Pons (tissue), 1 donor: ENCODE measurements at places on chromosomes 5 and 9.

DNA sequence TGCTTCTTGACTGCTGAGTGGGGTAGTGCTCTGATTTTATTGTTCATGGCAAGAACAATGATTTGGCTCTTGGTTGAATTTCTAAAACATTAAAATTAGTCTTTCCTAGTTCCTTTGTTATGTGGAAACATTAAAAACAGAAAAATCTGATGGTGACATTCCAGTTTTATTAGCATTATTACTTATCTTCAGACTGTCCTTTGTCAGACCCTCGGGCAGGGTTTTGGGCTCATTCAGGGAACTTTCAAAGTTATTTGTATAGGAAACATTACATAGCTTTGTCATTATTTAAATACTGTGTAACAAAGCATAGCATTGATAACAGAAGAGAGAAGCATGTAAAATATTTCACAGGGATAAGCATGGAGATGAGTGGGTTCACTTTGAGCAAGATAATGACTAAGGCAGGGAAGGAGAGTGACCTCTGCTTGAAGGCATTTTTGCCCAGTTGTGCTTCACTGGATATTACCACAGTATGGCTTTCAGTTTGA is 119.9 kb downstream of the KDM4C start:
- DNase-seq = no peak

GRCh38 chr9:124754289-124754688 is 16.8 kb downstream of the NR6A1 start:
- no peak for DNase-seq

DNA sequence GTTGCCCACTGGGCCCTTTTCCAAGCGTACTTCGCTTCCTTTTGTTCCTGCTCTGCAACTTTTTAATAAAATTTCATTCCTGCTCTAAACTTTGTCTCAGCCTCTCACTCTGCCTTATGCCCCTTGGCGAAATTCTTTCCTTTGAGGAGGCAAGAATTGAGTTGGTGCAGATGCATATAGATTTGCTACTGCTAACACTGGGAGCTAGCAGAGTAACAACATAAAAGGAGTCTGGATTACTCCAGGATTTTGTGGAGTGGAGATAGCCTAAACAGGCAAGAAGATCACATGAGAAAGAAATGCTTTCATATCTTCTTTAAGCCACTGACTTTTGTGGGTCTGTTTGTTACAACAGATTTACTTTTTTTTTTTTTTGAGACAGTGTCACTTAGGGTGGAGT is 12.9 kb upstream of the RFESD start:
- DNase-seq = no peak

- DNase-seq = peak; percentile 37
Observed at GRCh38 chr5:42912184-42912798, 100.6 kb upstream of the SELENOP start.

DNA sequence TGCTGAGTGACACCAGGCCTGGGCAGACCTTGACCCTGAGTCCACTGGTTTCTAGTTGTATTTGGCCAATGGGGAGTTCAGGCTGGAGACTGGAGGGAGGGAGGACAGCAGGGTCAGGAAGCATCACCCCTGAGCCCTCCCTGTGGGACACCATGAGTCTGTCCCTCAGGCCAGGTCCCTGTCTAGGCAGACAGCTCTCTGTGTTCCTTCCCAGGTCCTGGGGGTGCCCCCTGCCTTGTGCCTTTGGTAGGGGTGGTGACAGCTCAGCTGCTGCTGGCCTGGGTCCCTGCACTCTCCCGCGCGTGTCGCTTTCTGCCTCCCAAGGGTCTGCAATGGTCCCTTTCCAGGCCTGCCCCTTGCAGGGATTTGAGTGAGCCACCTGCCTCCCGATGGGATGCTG is 125.5 kb downstream of the OLFM1 start:
- no peak for DNase-seq

DNA sequence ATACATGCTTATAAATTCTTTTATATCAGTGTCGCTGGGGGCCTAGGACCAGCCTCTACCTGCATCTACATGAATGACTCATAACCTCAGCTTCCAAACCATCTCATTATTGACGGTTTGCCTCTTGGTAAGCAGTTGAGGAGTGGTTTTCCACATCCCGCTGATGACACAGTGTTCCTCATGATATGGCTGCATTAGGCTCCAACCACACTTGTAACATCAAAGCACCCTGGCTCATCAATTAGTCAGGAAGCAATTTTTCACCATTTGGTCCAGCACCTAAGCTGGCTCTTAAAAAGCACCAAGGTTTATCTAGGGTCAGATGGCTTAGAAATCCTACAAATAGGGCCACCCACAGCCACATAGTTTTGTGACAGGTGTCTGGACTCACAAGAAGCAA is 402.4 kb downstream of the ARHGEF28 start:
- DNase-seq = no peak

GRCh38 chr5:143023411-143024096 is 253.4 kb downstream of the ARHGAP26 start:
- DNase-seq = peak; percentile 64

- DNase-seq = no peak
Observed at GRCh38 chr9:128257086-128257825, 18.6 kb downstream of the GOLGA2 start.

DNA sequence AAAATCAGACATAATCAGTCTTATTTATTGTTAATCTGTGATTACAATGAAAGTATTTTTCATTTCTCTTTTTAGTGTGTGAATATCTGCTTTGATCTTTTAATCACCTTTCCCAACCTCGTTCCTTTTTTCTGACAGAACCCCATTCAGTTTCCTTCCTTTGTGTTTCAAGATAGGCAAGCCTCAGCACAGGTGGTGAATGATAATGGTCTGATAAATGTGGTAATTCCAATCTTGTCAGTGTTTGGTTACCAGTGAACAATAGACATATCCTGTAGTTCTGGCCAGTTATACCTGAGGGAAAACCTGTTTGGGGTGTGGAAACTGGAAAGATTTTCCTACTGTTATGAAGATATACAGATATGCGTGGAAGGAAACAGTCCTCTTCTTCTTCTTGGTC is 13.5 kb downstream of the STX17 start:
- no peak for DNase-seq

- DNase-seq = no peak
Observed at GRCh38 chr5:175713930-175714329, 56.1 kb downstream of the HRH2 start.

DNA sequence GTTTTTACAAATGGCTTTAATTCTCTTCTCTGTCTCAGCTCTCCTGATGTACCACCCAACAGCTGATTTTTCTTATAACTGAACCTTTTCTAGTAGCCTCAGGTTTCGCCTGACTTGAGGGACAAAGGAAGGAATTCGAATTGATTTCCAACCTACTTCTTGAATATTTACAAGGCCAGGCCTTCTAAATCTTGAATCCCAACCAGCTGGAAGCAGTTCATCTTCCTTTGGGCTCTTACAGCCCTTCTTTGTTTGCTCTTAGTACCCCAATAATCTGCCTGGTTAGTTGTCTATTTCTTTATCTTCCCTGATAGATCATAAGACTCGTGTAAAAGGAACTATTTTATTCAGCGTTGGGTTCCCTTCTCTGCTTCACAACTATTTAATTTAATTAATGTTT is 95.9 kb downstream of the NLN start:
- peak; percentile 78 for DNase-seq

DNA sequence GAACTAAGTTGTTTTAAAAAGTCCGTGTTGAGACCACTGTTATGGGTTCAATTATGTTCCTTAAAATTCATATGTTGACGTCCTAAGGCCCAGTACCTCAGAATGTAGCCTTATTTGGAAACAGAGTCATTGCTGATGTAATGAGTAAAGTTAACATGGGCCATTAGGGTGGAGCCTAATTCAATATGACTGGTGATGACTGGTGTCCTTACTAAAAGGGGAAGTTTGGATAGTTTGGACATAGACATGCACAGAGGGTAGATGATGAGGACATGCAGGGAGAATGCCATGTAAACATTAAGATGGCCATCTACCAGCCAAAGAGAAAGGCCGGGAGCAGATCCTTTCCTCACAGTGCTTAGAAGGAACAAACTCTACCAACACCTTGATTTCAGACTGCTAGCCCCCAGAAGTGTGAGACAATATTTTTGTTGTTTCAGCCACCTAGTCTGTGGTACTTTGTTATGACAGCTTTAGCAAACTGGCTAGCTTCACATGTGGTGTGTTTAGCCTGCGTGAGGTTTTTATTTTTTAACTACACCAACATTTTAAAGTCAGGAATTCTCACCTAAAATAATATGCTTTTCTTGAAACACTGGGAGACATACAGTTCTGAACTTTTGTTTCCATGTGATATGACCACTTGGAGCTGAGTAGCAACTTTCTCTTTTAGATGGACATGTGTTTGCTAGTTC is 135.3 kb downstream of the YIPF5 start:
- DNase-seq = no peak

GRCh38 chr5:133783481-133783880 is 171.1 kb upstream of the FSTL4 start:
- no peak for DNase-seq

DNA sequence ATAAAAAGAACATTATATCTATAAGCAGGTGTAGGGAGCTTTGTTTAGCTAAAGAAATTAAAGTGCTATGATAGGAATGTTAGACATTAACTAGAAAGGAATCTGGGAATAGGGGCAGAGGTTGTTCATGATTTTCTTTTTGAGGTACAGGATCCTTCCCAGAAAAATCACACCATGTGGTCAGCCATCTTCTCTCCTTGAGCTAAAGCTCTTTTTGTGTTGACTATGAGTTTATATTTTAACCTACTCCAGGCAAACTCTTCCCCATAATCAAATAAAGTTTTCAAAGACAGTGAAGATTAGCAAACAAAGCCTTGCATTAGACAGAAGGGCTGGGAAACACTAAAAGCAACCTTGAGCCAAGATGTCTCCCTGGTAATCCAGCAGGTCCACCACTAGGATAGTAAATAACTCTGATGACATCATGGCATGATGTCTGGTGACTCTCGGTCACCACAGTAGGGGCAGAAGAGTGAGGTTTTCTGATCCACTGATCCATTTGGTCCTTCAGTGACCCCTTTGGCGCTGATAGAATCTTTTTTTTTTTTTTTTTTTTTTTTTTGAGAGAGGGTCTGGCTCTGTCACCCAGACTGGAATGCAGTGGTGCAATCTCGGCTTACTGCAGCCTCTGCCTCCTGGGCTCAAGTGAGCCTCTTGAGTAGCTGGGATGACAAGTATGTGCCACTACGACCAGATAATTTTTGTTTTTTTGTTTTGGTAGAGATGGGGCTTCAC is 30.6 kb upstream of the IL6ST start:
- DNase-seq = no peak

DNA sequence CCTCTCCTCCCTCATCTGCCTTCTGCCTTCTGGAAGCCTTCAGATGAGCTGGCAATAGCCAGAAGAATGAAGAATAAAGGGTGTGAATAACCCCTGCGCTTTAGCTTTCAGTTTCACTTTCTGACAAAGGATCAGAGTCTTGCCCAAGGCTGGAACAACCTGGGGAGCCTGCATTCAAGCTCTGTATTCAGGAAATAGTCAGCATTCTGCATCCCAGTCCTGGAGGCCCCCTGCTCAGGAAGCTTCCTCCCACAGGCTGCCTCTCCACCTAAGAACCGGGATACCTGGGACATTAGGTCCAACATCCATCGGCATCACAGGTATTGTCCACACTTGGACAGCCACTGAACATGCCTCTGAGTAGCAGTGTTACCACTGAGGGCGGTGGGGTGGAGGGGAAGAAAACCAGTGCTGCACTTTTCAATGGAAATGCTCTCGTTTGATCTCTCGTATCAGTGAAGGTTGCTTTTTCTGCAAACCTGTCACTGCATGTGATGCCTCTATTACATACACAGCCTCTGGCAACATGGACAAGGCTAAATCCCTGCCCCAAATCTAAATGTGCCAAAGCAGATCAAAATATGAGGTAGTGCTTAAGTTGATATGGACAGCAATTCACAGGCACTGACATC is 39.8 kb upstream of the ACO1 start:
- no peak for DNase-seq

DNA sequence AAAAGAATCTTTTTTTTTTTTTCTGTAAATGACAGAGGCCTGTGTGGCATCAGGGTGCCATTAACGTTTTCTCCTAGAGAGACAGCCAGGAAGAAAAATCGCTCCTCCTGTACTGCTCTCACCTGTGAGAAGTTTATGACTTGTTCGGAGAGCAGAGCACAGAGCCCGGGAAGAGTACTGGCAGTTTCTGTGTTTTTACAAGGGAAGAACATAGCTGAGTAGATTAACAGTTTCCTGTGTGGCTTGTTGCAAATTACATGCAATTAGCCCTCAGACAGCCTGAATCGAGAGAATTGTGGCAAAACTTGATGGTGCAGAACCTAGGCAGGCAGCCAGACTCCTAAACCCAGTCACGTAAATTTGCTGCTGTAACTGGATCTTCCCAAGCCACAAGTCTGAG is 32.1 kb downstream of the PRKACG start:
- no peak for DNase-seq

- no peak for DNase-seq
Observed at GRCh38 chr9:129879103-129879699, 43.9 kb downstream of the USP20 start.

DNA sequence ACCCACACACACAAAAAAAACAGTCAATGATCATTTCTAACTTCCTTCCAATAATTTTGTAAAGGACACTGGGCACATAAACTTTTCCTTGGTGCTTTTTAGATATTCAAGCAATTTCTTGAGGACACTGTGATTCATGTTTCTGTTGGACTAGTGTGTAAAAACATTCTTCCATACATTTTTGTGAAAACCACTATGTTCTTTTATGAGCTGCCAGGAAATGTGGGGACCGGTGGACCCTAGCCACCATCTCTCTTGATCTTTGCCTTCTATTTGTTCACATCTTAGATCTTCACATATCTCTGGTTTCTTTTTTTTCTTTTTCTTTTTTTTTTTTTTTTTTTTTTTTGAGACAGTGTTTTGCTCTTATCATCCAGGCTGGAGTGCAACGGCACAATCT is 287.4 kb downstream of the GLIS3 start:
- no peak for DNase-seq

GRCh38 chr9:26974927-26975326 is 18.7 kb downstream of the IFT74 start:
- no peak for DNase-seq

DNA sequence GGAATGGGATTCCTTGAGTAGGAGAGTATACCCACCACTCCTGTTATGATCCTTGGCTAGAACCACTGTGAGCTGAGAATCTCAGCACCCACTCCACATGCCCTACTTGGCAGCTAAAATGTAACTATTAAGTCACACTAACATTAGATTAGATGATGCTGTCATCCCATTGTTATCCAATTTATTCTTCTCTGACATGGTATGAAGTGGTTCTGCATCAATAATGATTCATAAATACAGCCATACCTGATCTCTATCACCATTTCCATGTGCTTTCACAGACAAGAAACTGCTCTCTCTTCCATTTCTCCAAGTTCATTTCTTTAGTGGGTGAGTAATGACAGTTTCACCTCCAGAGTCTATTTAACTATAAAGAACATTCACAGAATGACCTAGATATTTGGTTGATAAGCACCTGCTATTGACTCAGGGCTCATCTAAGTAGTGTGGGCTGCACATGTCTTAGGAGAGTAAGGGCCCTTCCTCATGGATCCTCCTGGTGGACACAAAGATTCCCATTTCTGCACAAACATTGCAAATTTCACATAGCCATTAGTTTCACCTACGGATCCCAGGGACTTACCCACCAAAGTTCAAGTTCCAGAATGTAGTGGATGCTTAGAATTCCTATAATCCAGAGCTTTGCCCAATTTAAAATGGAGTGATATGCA is 187.9 kb downstream of the EBF1 start:
- no peak for DNase-seq
